ENCODE measurements at places on chromosomes 13 and 19.
A peak's percentile ranks its signal among the peaks of the same experiment; 100 is the strongest.

DNA sequence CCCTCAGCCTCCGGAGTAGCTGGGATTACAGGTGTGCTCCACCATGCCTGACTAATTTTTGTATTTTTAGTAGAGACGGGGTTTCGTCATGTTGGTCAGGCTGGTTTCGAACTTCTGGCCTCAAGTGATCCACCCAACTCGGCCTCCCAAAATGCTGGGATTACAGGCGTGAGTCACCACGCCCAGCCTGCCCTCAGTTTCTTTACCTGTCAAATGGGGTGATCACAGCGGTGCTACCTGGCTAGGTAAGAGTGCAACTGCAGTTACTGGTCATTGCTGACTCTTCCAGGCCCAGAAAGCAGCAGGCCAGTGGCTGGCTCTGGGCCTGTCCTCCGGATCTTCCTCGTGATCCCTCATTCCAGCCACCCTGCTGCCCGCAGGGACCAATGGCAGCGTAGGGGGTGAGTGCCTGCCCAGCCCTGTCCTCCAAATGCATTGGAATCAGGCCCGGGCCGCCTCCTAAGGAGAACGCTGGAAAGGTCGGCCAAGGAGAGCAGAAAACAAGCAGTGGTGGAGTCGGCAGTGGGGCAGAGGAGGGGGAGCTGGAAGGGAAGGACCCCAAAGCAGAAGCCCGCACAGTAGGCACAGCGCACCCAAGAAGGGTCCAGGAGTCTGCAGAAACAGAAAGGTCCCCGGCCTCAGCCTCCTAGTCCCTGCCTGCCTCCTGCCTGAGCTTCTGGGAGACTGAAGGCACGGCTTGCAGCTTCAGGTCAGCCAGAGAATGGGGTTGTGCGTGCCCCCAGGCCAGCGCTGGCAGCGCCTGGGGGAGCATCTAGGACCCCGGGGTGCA lies 1.8 kb upstream of the SLC27A1 start:
- no peak for DNase-seq

GRCh38 chr13:113139577-113139976 lies 17.0 kb downstream of the F10 start:
- DNase-seq = no peak

- DNase-seq = no peak
Measured at GRCh38 chr13:53241891-53242348, 213.3 kb downstream of the OLFM4 start.

GRCh38 chr13:45109102-45109720 lies 11.1 kb upstream of the GTF2F2 start:
- no peak for DNase-seq

DNA sequence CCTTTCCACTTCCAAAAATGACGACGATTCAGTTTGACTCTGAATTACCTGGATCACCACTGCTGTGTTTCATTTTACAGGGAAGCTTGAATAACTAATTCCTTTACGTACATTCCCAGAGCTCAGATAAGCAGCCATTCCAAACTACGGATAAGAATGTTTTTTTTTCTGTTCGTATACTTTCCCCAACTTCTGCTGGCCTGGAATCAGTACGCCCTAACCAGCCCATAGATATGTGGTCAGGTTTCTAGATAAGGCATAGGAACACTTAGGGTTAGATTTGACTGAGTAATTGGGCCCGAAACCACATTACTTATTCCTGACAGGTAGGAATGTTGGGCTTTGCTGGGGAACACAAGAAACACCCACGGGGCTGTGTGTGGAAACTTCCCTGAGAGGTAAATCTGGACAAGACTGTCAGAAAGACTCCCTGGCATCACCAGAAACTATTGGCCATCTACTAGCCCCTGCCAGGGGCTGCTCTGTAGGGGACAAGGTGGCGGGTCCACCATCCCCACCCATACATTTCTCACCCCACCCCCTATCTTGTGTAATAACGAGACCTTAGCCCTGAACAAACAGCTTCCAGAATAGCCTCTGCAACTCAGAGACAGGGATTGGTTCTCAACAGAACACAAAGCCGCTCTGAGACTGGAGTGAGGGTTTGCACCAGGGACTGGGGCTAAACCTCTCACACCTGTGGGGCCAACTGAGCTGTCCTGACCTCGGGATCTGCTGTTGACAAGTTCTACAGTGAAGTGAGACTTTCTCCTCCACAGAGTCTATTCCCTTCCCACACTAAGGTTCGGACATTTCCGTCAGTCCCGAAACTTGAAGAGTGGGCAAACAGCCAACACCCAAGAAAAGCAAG lies 15.6 kb downstream of the RHPN2 start:
- DNase-seq = peak; percentile 22

GRCh38 chr19:39321117-39321831 lies 611 bp upstream of the LRFN1 start:
- no peak for DNase-seq

DNA sequence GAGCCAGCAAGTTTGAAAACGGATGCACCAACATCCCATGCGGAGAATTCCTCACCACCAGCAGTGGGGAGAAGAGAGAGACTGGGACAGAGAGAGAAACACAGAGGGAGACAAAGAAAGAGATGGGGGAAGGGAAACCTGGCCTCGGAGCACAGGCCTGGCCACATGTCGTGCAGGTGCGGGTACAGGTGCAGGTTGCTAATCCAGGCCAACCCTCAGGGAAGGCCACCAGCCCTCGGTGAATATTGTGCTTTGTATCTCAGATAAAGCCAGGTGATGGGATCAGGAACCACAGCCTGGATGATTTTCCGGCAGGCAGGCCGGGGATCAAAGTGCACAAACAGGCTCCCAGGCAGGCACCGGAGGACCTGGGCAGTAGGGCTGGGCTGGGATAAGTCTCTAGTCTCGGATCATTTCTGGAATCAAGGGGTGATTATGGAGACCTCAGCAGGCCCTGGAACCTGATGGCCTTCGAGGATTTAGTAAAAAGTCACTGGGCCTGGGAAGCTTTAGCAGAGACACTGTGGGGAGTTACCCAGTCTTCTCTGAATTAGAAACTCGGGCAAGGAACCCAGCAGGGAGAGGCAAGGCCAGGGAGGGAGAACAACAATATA lies 3.7 kb downstream of the GAS6 start:
- DNase-seq = no peak

DNA sequence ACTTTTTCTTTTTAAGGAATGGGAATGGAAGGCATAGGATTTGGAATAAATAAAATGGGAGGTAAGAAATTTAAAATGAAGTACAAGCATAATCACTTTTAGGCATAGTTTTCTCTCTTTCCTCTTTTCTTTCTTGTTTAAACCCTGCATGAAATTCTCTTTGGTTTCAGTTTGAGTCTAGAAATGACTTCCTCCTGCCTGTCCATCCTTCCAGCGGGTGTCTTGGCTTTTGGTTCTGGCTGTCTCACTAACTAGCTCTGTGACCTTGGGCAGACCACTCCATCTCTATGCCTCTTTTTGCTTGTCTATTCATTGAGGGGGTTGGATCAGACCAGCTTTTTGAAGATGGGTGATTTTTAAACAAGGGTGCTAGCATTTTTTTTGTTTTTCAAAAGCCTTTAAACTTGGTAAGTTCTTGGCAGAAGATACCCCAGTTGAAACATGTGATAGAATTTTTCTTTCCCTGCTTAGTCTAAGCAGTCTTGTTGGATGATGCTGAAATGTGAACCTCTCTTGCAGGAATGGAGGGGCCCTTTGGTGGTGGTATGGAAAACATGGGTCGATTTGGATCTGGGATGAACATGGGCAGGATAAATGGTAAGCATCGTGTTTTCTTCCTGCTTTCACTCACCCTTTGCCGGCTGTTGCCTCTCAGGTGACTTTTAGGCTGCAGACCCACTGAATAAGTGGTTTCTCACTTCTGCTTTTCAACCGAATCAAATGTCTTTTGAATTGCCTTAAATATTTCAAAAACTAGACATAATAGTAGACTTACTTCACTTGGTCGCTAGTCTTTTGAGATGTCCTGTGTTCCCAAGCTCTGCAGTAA lies 28.6 kb downstream of the PRAM1 start:
- DNase-seq = no peak

DNA sequence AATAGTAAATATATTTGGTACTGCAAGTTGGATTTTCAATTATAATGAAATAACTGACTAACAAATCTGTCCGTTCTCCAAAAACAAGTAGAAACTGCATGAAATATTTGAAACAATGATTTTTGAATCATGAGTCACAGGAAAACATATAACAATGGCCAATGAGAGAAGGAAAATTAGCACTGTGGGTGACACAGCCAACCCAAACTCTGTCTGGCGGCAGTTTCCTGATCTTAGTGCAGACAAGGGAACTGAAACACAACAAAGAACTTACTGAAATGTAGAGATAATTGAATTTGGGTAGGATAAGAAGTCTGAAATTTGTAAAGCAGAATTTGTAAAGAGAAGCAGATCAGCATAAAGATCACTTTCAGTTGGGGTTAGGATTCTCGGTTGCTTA lies 2743.3 kb upstream of the PCDH20 start:
- DNase-seq = peak; percentile 39

- DNase-seq = no peak
Measured at GRCh38 chr13:52738719-52739467, 727 bp downstream of the CNMD start.

GRCh38 chr13:50255639-50256038 lies 240.4 kb downstream of the KCNRG start:
- DNase-seq = no peak

DNA sequence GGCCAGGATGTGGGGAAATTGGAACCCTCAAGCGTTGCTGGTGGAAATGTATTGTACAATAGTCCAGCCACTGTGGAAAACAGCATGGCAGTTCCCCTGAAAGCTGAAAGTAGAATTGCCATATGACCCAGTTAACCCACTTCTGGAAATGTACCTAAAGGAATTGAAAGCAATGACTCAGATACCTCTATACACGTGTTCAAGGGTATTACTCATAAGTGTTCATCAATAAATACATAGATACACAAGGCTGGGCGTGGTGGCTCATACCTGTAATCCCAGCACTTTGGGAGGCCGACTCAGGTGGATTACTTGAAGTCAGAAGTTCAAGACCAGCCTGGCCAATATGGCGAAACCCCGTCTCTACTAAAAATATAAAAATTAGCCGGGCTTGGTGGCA lies 71.9 kb upstream of the IRS2 start:
- DNase-seq = no peak

- DNase-seq = no peak
Measured at GRCh38 chr13:51643882-51644281, 59.6 kb downstream of the WDFY2 start.

GRCh38 chr19:47221080-47221841 lies 9.7 kb downstream of the BBC3 start:
- DNase-seq = no peak

DNA sequence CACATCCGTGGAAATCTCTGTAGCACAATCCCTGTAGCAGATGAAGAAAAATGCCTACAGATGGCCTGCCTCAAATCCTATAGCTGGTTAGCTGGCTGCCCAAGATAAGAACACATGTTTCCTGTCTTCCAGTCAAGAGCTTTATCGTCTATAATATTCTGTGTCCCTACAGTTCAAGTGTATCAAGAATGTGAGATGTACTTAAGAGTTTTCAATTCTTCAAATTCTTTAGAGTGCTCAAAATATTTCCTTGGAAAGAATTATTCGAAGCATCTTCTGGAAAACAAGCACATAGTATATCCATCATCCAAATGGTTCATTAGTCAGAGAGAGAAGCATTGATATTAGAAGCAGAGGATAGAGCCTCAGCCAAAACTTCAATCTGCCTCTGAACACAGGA lies 239.8 kb downstream of the COG6 start:
- DNase-seq = peak; percentile 56

- no peak for DNase-seq
Measured at GRCh38 chr13:33453936-33454335, 168.4 kb upstream of the STARD13 start.

GRCh38 chr19:12912571-12912970 lies 6.5 kb downstream of the SYCE2 start:
- no peak for DNase-seq

DNA sequence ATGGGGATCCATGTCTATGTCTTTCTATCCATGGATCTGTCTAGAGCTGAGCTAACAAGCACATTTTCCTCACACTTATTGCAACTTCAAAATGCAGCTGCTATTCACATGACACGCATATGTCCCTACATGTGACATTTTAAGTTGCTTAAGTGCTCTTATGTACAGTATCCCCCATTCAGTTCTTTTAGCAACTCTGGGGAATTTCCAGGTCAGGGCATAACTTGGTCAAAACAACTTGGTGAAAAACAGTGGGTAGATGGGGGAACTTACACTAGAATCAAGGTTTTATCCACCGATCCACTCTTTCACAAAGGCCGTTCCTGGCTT lies 73.0 kb downstream of the COL4A1 start:
- no peak for DNase-seq

DNA sequence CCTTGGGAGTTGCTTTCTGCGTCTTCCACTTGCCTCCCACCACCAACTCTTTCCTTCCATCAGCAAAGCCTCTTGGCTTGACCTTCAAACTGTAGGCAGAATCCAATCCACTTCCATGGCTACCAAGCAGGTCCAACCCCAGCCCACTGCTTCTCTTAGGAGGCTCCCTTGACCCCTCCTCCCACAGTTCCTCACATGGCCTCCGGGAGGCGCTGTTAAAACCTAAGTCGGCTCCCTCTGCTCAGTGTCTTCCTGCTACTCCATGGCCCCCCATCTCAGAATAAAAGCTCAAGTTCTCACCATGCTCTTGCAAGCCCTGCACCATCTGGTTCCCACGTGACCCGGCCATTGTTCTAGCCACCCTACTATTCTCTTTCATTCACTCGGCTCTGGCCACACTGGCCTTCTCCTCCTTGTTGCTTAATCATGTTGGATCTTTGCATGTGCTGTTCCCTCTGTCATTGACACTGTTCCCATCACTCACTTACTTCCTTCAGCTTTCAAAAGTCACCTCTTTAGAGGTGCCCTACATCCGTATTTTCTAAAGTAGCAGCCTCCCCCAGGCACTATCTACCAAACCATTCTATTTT lies 7.5 kb downstream of the IZUMO2 start:
- no peak for DNase-seq

- DNase-seq = no peak
Measured at GRCh38 chr19:18450021-18450930, 12.3 kb upstream of the ISYNA1 start.

- no peak for DNase-seq
Measured at GRCh38 chr19:28554321-28555091, 658.4 kb downstream of the UQCRFS1 start.

GRCh38 chr19:15291089-15291488 lies 41.2 kb downstream of the BRD4 start:
- no peak for DNase-seq

DNA sequence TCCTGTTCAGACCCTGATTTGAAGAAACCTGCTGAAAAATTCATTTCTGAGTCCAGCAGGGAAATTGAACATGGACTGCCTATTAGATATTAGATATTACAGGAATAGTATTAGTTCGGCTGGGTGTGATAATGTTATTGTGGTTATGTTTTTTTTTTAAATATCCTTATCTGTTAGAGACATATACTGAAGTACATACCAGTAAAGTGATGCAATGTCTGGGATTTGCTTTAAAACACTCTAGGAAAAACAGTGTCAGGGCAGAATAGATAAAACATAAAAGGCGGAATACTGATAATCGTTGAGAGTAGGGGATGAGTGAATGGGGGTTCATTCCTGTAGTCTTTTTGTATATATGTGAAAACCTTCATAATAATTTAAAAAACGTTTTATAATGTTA lies 28.7 kb upstream of the AMER2 start:
- peak; percentile 34 for DNase-seq
